Naive thymus-derived CD4-positive, alpha-beta T cell (primary cell): ENCODE measurements at places on chromosomes 1 and 21.

GRCh38 chr1:206839857-206840256 is 25.6 kb upstream of the IL20 start:
- no peak for DNase-seq

- DNase-seq, result no peak
Observed at GRCh38 chr1:213268221-213268620, 217.2 kb downstream of the RPS6KC1 start.

- no peak for DNase-seq
Observed at GRCh38 chr1:188128761-188129160, 1300.0 kb downstream of the PLA2G4A start.

DNA sequence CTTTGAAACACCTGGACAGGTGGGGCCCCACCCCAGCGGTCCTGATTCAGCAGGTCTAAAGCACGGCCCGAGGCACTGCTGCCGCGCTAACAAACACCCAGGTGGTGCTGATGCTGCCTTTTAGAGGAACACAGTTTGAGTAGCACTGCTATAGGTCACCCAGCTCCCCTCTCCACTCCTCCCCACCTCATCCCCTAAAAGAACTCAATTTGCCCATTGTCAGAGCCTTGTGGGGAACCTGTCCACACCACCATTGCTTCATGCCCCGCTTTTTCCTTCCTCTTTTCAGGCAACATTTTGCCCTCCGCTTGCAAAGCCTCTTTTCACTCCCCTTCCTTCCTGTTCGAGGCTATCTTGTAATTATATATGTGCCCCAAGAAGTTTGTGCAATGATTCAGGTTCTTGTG is 26.2 kb upstream of the PADI4 start:
- no peak for DNase-seq

DNA sequence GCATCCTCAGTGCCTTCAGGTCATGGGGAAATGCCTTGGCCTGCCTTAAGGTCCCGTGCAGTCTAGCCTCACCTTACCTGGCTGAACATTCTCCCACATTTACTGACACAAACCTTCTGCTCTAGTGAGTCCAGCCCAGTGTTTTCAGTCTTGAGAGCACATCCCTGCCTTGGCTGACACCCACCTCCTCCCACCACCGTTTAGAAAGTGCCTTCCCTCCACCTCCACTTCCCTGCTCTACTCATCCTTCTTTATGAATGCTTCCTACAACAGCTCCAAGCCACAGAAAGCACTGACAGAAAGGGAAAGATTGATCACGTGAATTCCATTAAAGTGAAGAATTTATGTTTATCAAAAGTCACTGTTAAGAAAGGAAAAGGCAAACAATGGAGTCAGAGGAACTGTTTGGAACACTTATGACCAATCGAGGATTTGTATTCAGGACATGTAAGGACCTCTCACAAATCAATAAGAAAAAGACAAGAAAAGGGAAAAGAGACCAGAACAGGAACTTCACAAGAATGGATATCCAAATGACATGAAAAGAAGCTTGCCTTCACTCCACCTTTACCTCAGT is 59.8 kb downstream of the DDR2 start:
- no peak for DNase-seq

GRCh38 chr1:59967780-59968179 is 41.2 kb upstream of the CYP2J2 start:
- DNase-seq, result no peak

DNA sequence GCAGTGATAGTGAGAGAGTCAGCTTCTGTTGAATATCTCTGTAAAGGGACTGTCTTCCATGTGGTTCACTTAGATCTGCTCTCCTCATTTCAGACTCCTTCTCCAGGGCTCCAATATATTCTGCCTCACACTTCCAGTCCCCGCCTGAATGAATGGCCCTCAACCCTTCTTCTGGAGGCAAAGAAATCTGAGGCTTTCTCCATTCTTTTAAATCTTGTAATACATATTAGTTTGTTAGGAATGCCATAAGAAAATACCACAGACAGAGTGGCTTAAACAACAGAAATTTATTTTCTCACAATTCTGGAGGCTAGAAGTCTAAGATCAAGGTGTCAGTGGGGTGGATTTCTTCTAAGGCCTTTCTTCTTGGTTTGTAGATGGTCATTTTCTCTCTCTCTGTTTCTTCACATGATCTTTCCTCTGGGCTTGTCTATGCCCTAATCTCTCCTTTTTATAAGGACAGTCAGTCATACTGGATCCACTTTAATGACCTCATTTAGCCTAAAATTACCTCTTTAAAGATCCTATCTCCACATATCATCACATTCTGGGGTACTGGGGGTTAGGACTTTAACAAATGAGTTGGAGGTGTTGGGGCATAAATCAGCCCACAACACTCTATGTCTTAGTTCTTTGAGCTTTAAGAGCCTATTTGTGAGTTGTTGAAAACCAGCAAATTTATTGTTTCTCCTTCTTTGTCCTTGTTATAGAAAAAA is 128.5 kb upstream of the KCNK2 start:
- no peak for DNase-seq
